ENCODE measurements at places on chromosomes 13 and 19. TPM values are rescaled to one million over a fixed set of nuclear protein-coding genes. Genes with fewer than 3 reads are reported as not detected.

DNA sequence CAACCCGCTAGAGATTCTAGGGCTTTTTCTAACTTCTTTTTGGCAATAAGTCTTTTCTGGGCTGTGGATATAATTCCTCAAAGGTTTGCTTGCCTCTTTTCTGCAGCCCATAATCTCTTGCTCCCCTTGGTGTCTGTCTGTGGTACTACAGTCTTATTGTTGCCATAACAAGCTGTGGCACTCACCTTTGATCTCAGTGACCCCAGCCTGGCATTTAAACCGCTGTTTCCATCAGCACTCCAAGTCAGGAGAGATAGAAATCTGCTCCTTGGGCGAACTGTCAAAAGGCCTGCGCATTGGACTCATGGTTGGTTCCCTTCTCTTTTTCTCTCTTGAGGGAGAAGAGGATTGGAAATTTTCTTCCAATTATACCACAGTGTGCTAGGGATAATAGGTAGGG is 14.5 kb upstream of the MPHOSPH8 start:
- peak; percentile 23 for DNase-seq
- H3K27me3 ChIP-seq, result no peaks in the 10 kb centered on the region
- H3K4me3 ChIP-seq, result no peak overlapping the region
- H3K4me1 ChIP-seq, result no peaks in the 10 kb centered on the region

GRCh38 chr13:74221752-74222151 is 87.5 kb upstream of the KLF12 start:
- no peaks in the 10 kb centered on the region for H3K36me3 ChIP-seq
- H3K27ac ChIP-seq, result no peak overlapping the region
- H3K27me3 ChIP-seq, result no peaks in the 10 kb centered on the region
- no peak overlapping the region for H3K4me3 ChIP-seq

- no peak overlapping the region for H3K27ac ChIP-seq
- H3K27me3 ChIP-seq, result no peaks in the 10 kb centered on the region
Observed at GRCh38 chr13:70284371-70284770, 176.1 kb upstream of the KLHL1 start.

DNA sequence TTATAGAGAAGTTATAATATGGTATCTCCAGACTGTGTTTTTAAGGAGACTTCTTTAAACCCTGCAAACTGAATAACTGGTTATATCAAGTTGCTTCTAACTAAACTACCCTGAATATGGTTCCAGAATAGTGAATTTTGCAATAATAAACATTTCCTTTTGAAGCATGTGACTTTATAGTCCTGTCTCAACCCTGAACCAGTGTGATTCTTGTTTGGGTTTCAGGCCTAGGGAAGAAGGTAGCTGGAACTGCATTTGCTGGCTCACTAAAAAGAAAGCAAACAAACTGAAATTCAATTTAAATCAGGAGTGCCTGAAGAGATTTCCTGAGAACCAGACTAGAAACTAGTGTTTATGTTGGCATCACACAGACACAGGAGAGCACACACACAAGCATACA is 4.9 kb downstream of the ARHGEF7 start:
- no peak overlapping the region for H3K4me3 ChIP-seq
- H3K36me3 ChIP-seq, result no peaks in the 10 kb centered on the region
- DNase-seq, result no peak
- no peaks in the 10 kb centered on the region for H3K27me3 ChIP-seq
- no peak overlapping the region for H3K27ac ChIP-seq

GRCh38 chr13:28056970-28057712 is 43.2 kb downstream of the FLT3 start:
- no peaks in the 10 kb centered on the region for H3K4me1 ChIP-seq
- H3K27me3 ChIP-seq, result no peaks in the 10 kb centered on the region

DNA sequence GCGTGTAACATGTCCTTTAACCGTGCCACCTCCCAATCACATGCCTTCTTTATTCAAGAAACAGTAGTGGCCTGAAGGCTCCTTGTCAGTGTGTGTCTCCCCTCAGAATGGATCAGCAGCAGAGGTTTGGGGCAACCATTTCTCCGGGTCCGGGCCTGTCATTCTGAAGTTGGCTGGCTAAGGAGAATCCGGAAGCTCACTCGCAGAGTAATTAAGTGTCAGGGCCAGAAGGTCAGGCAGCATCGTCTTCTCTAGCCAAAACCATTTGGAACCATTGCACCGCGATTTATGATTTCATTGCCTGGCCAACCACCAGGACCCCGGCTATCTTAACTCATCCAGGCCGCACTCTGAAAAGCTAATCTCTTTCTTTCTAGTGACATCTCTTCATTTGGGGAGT is 550.8 kb downstream of the EFNB2 start:
- H3K36me3 ChIP-seq, result no peaks in the 10 kb centered on the region
- H3K27ac ChIP-seq, result peak overlapping the region; percentile 25
- H3K4me3 ChIP-seq, result no peak overlapping the region
- DNase-seq, result no peak
- no peaks in the 10 kb centered on the region for H3K27me3 ChIP-seq

DNA sequence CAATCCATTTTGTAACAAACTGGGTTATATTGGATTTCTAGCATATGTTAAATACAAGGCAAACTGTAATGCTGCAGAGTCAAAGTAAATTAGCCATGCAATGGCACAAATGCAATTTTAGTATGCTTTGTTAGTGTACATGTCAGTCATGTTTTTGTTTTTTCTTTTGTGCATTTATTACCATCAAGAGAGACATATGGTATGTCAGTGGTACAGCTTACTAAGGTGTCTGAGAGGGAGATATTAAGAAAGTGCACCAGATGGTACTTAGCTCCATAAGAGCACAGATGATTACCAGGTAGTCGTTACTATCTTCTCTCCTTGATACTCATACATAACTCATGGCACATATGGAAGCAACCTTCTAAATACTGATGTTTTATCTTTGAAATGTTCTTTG is 550.3 kb downstream of the GPC5 start:
- H3K36me3 ChIP-seq, result no peaks in the 10 kb centered on the region
- no peaks in the 10 kb centered on the region for H3K4me1 ChIP-seq
- H3K27me3 ChIP-seq, result no peaks in the 10 kb centered on the region
- no peak overlapping the region for H3K27ac ChIP-seq

GRCh38 chr13:19266979-19267378 is 85.4 kb upstream of the TUBA3C start:
- no peaks in the 10 kb centered on the region for H3K27me3 ChIP-seq
- no peak overlapping the region for H3K4me3 ChIP-seq
- no peaks in the 10 kb centered on the region for H3K36me3 ChIP-seq
- no peak overlapping the region for H3K27ac ChIP-seq

Gene CLEC17A
- total RNA-seq, result not detected

Gene C1QTNF9B
- not detected for total RNA-seq

Gene KIR3DL2
- not detected for total RNA-seq

Gene TBXA2R
- 0.52 TPM for total RNA-seq

Gene TYROBP
- total RNA-seq, result 38.6 TPM

Gene ABCC4
- 6.6 TPM for total RNA-seq

Gene CEACAM7
- total RNA-seq, result 0.52 TPM

All from body of pancreas (tissue), 4 donors.